Astrocyte (in vitro differentiated cells and primary cell): ENCODE measurements at places on chromosomes 6 and 20. TPM values are rescaled to one million over a fixed set of nuclear protein-coding genes. Genes with fewer than 3 reads are reported as not detected.

GRCh38 chr6:22146931-22147701 lies 149.7 kb downstream of the PRL start:
- H3K4me3 ChIP-seq, result no peak overlapping the region
- no peak overlapping the region for H3K27ac ChIP-seq
- H3K36me3 ChIP-seq, result no peaks in the 10 kb centered on the region
- peaks cover 44% of the 10 kb centered on the region for H3K4me1 ChIP-seq
- no peaks in the 10 kb centered on the region for H3K27me3 ChIP-seq

Gene ISM1
- total RNA-seq, result 0.50 and 0.98 TPM in 2 replicates

DNA sequence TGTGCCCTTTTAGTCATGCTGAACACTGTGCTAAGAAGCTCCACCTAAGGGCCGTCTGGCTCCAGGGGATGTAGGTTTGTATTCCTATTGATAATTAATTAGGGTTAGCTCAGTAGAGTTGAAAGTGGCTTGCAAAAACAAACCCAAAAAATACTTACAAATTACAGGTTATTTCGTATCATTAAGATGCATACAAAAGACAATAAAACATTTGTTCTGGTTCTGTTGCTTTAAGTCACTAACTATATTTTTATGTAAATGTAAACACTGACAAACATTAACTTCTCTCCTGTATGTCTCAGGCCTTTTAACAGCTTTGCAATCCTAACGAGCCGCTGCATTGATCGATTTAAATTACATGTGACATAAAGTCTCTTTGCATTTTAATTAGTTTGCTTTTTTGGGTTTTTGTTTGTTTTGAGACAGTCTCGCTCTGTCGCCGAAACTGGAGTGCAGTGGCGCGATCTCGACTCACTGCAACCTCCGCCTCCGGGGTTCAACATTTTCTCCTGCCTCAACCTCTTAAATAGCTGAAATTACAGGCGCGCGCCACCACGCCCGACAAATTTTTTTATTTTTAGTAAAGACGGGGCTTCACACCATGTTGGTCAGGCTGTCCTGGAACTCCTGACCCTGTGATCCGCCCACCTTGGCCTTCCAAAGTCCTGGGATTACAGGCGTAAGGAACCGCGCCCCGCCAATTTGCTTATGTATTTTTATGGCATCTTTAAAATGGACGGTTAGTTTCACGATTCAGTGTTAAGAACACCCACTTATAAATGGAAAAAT lies 110.9 kb downstream of the HFE start:
- peak overlapping the region; percentile 90 for H3K27ac ChIP-seq
- peak overlapping the region; percentile 93 for H3K4me3 ChIP-seq
- no peak for DNase-seq
- H3K4me1 ChIP-seq, result peaks cover 8% of the 10 kb centered on the region

DNA sequence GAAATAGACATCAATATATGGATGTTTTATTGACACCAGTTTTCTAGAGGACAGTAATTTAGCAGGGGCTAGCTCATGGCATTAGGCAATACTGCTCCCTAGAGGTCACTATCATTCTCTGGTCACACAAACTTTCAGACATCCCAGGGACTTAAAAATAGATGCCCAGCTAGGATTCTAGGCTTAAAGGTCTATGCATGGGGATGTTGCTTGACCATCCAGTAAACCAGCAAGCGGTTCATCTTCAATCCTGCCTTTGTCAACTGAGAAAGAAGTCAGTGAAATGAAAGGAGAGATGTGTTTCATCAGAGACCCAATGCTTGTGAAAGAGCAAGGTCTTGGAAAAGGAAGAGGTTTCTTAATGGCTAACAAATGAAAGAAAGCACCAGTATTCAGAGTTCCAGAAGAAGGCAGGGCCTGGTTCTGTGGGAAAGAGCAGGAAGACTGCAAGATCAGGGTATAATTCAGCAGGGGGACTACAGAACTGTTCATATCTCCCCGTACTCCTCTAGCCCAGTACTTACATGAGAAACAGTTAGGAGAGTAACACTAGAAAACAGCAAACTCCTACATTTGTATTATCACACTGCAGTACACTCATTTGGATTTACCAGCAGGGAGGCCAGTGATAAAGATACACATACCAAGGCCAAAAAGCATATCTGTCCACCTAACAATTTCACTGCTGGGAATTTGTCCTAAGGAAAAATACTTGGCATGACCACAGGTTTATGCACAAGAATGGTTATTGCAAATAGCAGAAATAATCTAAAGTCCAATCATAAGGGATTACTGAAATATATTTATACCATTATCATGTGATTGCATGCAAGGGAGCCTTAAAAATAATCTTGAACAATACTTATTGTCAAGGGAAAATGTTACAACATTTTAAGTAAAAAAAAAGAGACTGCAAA lies 151.4 kb upstream of the LAMA2 start:
- no peaks in the 10 kb centered on the region for H3K4me1 ChIP-seq
- no peak overlapping the region for H3K4me3 ChIP-seq
- no peaks in the 10 kb centered on the region for H3K27me3 ChIP-seq
- H3K36me3 ChIP-seq, result no peaks in the 10 kb centered on the region

DNA sequence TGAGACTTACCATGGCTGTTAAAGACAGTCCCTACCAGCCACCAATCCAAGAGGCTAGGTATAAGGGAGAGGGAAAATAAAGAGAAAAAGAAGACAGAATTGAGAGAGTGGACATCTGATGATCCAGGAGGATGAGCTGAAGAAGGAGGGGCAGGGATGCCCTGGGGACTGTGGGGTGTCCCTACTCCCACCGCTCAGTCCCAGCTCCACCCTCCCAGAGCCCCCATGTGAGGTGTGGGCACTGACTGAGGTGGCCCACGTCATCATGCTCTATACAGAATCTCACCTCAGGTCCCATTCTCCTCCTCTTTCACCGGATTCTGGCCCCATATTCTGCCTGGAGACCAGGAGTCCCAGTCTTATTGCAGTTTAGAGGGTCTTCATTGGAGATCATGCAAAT lies 135.7 kb downstream of the KLHL32 start:
- peaks cover 8% of the 10 kb centered on the region for H3K27me3 ChIP-seq
- no peak overlapping the region for H3K27ac ChIP-seq
- no peak for DNase-seq
- H3K4me3 ChIP-seq, result no peak overlapping the region
- H3K4me1 ChIP-seq, result no peaks in the 10 kb centered on the region
